ENCODE measurements at places on chromosomes 4 and X. TPM values are rescaled to one million over a fixed set of nuclear protein-coding genes. Genes with fewer than 3 reads are reported as not detected.

Gene MAB21L2
- total RNA-seq = not detected

Gene F8A3
- 1.8 TPM for total RNA-seq

Gene SPANXC
- not detected for total RNA-seq

Gene PRR32
- total RNA-seq = not detected

Gene RBM47
- 7.5 TPM for total RNA-seq

Gene ADH1B
- total RNA-seq = not detected

Gene TRIML2
- total RNA-seq = not detected

All from SK-MEL-5 (cell line).